CD8-positive, alpha-beta memory T cell (primary cell): ENCODE measurements at places on chromosomes 4 and X. TPM values are rescaled to one million over a fixed set of nuclear protein-coding genes. Genes with fewer than 3 reads are reported as not detected.

CT55 gene
- not detected for total RNA-seq

FATE1 gene
- not detected for total RNA-seq

ASB11 gene
- total RNA-seq = not detected

KLHL13 gene
- 0.20 TPM for total RNA-seq

DNA sequence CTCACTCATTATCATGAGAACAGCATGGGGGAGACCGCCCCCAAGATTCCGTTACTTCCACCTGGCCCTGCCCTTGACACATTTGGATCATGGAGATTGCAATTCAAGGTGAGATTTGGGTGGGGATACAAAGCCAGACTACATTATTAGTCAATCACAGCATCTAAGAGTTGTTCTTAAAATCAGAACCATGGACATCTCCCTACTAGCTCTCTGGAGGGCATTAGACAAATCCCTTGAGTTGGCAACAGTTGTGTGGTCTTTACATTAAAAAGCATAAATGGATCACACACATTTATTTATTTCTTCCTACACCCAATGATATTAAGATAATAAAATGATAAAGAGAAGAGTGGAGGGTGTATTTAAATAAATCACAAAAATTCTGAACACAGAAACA is 262.8 kb upstream of the VCX start:
- DNase-seq = no peak

DNA sequence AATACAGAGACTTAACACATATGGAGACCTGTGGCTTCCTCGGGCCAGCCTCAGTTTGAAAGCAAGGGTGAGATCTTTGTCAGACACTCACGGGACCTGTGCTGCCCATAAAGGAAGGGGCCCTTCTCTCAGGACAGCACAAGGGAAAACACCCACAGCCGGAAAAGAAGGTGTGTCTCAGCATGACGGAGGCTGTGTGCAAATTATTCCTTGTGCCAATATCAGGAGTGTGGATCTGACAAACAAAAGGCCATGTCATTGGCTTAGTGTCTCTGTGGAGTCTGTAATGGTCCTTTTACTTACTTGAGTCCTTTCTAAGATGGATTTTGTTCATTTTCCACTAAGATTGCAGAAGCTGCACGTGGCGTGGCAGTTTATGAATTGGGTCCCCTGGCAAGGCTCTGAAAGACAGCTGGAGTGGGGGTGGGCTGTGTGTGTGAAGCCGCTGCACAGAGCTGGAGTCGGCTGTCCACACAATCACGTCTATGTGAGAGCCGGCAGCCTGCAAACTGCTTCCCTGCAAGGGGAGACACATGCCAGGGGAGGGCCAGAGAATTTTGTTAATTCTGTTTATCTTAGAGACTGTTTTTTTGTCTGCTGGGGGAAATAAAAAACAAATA is 1.9 kb downstream of the ENPP6 start:
- DNase-seq = no peak

DNA sequence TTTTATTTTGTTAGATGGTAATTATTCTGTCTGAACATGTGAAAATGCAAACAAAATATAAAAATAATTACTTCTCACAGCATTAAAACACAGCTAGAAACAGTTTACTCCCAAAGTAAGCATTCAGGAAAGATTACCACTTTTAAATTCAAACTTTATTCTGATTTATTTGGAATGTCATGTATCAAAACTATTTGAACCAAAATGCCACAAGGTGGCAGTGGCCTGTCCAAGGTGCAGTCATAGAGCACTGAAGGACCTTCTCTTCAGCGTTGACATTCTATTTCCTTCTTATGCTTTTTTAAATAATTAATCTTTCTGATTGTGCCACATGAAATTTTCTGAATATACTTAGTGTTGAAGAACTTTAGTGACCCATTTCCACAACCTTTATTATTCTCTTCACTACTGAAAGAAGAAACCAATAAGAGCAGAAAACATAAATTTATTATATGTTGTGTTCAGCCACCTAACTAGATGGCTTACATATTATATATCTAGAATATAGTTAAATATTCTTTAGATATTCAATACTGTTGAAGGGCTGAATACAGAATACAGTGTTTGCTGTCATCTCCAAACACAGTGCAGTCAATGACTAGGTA is 283.6 kb downstream of the CFAP299 start:
- no peak for DNase-seq

GRCh38 chr4:174983128-174983750 is 65.1 kb downstream of the ADAM29 start:
- no peak for DNase-seq

- DNase-seq = no peak
Observed at GRCh38 chr4:110139111-110139510, 59.3 kb downstream of the ELOVL6 start.

- no peak for DNase-seq
Observed at GRCh38 chr4:98613453-98614075, 44.8 kb downstream of the TSPAN5 start.

- DNase-seq = no peak
Observed at GRCh38 chr4:140756319-140757231, at the start of gene TBC1D9. Gene TBC1D9, minus strand, starts transcription at chr4:140756385. Its CDS starts 340 bp downstream, at chr4:140756045.

DNA sequence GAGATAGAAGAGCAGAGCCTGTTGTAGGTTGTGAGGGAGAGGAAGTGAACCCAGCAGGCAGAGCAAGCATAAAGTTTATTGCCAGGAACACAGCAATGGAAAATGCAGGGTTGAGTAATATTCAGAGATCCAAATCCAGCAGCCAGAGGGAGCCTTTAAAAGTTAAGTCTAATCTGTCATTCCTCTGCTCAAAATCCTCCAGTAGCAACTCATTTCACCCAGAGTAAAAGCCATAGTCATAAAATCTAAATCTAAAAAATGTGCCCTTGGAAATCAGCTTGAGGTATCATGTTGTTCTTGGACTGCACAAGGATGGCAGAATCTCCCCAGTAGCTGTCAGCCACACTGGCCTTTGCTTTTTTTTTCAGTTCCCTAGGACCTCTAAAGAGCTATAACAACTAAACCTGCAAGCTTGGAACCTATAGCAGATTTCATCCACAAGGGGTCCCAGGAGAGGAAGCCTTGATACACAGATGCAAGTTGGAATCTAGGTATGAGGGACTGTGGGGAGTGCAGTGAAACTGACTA is 62.9 kb upstream of the FRAS1 start:
- DNase-seq = no peak

DNA sequence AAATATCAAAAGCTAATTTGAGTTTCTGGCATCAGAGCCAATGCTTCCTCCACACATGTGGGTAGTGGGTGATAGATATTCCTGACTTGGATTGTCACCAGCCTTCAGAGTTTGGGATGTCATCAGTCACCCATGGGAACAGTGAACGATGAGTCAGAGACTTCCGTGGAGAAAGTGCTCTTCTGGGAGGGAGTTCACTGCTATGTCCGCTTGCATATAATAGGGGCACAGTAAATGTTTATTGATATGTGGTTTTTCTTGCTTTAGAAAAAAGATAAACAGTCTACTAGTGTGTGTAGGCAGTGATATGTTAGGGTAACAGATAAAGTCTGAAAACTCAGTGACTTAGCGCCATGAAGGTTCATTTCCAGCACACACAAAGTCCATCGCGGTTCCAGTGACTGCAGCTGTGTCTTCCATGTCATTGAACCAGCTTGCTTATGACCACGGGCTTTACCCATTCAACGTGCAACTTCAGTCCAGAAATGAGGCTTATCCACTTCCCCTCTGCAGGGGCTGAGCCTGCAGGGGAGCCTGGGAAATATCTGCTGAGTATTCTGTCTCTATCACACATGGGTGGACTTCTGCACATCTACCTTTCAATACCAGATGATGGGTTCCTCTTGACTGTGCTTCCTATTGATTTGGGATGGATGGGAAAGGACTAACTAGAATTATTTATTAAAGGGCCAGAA is 87.7 kb upstream of the WWC2 start:
- DNase-seq = no peak

DNA sequence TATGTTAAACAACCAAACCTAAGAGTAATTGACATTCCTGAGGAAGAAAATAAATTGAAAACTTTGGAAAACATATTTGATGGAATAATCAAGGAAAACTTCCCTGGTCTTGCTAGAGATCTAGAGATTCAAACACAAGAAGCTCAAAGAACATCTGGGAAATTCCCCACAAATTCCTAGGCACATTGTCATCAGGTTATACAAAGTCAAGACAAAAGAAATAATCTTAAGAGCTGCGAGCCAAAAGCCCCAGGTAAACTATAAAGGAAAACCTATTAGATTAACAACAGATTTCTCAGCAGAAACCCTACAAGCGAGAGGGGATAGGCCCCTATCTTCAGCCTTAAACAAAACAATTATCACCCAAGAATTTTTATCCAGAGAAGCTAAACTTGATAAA is 1082.0 kb upstream of the IGFBP7 start:
- DNase-seq = no peak

- no peak for DNase-seq
Observed at GRCh38 chr4:161894493-161895167, 269.2 kb downstream of the FSTL5 start.

DNA sequence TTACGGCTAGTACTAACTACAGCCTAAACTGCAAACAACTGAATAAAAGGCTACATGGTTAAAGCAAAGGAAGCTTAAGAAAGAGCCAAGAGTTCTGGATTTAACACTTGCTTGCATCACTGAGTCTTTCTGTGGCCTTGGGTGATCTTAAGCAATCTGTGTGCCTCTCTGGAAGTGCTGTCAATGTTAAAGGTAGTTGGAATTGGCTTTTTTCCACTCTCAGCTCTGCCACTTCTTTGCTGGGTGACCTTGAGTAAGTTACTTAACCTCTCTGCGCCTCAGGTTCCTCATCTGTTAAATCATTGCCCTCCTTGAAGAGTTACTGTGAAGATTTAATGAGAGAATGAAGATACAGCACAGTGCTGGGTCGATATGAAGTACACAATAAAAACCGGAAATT is 15.7 kb downstream of the SLC2A9 start:
- DNase-seq = no peak

DNA sequence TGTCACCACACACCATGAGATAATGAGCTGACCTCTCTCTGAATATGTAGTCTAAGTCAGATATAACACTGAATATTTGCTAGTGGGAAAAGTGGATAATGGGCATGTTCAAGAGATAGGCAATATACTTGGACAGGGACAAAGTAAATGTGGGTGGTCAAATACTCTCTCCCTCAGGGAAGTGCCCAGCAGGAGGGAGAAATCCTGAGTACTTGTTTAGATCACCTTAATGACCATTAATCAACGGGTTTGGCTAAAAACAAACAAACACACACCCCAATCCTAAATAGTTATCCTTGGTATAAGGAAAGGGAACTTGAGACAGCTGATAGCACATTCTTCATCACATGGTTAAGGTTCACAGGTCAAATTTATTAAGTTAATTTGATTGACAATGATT is 933.5 kb downstream of the C4orf33 start:
- DNase-seq = no peak

- DNase-seq = no peak
Observed at GRCh38 chr4:37958932-37959331, 1.3 kb upstream of the PTTG2 start.

DNA sequence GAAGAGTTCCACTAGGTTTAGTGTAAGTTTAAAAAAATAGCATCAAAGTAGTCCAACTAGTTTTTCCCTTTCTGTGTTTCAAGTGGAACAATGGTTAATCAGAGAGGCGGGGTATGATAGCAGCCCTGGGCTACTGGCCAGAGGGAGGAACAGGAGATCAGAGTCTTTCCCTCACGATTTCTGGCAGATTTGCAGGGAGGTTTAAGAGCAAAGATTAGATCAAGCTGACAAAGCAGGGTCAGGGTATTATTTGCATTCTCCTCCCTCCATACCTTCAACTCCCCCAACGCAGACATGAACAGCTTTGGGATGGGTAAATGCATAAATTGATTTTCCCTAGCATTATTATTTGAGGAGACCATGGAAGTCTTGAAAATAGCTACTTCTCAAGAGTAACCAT is 277.6 kb upstream of the DIAPH2 start:
- no peak for DNase-seq

- DNase-seq = no peak
Observed at GRCh38 chrX:50971395-50971794, 60.9 kb downstream of the BMP15 start.

DNA sequence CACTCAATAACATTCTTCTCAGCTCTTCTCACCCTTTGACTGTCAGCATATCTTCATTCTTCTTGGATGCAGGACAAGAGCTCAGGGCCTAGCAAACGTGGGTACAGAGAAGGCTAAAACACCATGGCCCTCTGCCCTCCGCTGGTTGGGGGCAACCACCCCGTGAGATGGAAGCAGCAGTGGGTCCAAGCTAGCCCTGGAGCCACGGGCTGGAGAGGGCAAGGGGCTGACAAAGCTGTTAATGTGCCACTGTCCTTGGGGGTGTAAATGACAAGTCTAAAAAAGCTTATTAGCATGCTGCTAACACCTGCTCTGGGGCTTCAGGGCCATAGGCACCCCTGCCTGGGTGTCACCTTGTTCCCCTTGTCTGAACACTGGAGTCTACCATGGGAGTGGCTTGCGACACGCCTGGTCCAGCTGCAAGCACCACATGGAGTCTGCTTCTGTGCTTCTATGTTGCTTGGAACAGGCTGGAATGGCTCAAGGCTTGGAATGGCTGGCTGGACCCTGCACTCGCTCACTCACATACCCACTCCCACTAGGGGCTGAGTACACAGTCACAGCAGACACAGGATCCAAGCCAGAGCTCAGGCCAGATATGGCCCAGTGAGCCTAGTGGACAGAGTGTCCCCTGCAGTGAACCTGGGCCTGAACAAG is 246.0 kb downstream of the PCDH10 start:
- DNase-seq = no peak

- no peak for DNase-seq
Observed at GRCh38 chr4:75985116-75985515, 5.6 kb downstream of the SDAD1 start.
